Effector memory CD8-positive, alpha-beta T cell (primary cell): ENCODE measurements at places on chromosomes 12 and 14.

- DNase-seq: no peak
These were observed 104.7 kb downstream of the PLEKHA5 start for GRCh38 chr12:19234171-19234704.

DNA sequence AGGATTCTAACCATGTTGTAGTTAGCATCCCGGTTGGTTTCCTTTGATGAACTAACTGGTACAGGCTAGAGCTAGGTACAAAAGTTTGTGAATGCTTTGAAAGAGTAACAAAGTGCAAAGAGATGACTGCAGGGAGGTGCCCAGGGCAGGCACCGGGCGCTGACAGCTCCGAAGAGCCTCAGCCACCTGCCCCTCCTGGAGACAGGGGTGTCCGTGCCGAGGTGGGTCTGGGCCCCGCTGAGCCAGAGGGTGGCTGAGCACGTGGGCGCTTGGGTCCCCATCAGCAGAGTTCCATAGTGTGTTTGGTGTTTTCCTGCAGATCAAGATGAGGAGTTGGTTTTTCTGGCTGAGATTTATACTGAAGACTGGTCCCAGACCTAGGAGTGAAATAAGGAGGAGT is 19.9 kb downstream of the PRKAB1 start:
- DNase-seq: no peak

- DNase-seq: no peak
These were observed 100.5 kb downstream of the EXOC5 start for GRCh38 chr14:57168138-57168679.

DNA sequence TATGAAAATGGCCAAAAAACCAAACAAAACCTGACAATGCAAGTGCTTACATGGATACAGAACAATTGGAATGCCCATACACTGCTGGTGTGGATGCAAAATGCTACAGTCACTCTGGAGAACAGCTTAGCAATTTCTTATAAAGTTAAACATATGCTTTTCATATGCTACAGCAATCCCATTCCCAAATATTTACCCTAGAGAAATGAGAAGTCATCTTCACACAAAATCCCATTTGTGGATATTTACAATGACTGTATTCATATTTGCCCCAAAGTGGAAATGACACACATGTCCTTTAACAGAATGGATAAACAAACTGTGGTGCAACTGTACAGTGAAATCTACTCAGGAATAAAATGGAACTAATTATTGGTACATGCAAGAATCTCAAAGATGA is 20.4 kb downstream of the SAV1 start:
- DNase-seq: no peak

GRCh38 chr14:104892531-104893434 is 27.7 kb downstream of the CEP170B start:
- DNase-seq: no peak

- DNase-seq: no peak
These were observed 46.0 kb downstream of the KCNK13 start for GRCh38 chr14:90107789-90108188.

DNA sequence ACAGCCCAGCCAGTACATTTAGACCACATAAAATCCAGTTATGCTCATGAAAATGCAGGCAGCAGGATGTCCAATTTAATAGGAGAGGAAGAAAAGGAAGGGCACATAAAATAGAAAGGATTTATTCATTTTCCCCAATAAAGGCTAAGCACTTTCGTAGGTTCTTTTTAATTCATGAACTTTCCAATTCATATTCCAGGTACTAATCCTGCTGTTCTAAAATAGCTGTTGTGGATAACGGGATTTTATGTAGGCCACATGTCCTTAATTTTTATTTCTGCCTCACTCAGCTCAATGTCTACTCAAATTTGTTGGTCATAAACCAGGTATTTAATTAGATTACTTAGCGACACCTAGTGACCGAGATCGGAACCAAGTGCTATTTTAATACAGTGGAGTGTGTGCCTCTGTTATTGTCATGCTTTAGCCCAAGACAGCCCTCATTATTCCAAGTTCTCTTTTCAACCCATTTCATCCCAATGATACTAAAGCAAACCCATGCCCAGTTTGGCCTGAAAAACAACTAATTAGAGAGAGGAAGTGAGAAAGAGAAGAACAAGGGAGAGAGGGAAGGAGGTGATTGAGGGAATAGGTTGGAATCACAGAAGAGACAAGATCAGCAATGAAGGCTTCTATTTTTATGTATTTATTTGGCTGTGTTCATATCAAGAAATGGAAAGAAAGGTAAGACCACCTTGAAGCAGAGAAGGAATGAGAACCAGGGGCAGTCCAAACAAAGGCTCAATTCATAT is 45.9 kb upstream of the IFNG-AS1 start:
- peak; percentile 66 for DNase-seq

GRCh38 chr14:31172084-31172483 is 35.5 kb downstream of the HECTD1 start:
- DNase-seq: no peak

DNA sequence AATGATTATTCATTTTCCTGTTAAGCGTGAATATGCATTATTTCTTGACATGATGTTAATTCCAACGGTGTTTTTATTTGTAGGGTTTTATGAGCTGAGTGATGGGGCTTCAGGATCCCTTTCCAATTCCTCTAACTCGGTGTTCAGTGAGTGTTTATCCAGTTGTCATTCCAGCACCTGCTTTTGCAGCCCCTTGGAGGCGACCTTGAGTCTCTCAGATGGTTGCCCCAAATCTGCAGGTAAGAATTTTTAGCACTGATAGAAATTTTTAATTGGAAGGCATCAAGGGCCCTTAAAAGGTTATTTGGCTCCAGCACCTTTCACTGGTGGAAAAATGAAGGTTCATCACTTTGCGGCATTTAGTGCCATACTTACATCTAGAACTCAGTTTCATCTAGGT is 3.7 kb downstream of the DACT1 start:
- DNase-seq: no peak

- DNase-seq: no peak
These were observed 59.6 kb downstream of the GNS start for GRCh38 chr12:64699504-64700115.

DNA sequence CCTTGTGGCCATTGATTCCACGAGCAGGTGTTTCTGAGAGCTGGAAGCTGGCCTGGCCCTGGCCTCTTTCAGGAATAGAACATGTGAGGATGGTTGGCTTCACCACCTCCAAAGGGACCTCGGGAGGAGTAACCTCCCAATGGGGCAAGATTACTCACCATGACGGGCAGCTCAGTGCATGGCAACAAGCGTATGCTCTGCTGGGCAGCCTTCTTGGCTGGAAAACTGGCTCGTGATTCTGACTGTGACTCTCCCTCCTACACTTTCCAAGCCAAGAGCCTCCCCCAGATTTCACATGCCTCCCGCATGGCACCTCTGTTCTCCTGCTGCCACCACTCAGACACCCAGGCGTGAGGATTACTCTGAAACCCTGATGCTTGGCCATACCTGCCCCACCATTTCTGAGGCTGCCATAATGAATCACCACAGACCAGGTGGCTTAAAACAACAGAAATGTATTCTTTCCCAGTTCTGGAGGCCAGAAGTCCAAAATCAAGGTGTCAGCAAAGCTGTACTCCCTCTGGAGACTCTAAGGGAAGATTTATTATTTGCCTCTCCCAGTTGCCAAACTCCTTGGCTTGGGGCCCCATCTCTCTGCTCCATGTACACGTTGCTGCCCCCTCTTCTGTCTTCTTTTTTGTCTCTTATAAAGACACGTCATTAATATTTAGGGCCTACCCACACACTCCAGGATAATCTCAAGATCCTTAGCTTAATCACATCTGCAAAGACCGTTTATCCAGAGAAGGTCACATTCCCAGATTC is 215.9 kb downstream of the CHST11 start:
- DNase-seq: no peak

GRCh38 chr14:96352708-96353107 is 10.4 kb downstream of the ATG2B start:
- no peak for DNase-seq

DNA sequence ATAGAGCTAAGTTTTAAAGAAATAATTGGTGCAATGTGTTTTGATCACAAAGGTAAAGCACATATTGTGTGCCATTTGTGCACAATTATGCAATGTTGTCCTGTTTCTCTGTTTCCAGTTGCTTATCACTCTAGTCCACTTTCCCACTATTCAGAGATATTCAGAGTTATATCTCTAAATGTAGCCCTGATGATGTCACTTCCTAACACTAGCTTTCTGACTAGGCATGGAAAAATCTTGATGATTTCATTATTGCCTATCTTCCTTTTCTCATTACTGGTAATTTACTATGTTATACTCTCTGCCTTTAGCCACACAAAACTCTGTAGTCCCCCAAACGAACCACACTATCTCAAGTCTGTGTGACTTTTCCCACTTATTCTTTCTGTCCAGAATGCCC is 221.2 kb downstream of the TRHDE start:
- no peak for DNase-seq

- no peak for DNase-seq
These were observed 100.2 kb upstream of the EVL start for GRCh38 chr14:99964979-99965378.

DNA sequence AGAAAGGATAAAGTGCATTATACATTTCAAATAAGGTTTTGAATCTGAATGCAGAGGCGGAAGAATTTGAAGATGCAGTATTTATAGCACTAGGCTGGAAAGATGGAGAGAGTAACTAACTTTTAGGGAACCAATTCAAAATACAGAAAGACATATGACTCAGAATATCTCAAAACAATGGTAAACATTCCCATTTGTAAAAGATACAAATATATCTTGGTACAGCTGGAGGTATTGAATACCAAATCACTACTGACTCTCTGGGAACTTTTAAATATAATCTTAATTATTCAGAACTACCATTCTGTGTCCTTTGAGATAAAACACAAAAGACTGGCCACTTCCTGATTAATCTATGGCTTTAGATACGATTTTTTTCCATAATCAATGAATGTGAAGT is 5.1 kb downstream of the CD69 start:
- DNase-seq: no peak
